ENCODE measurements at places on chromosomes 13 and 19. TPM values are rescaled to one million over a fixed set of nuclear protein-coding genes. Genes with fewer than 3 reads are reported as not detected.

Gene SGCG
- 5.2 TPM for total RNA-seq

Gene SETDB2
- 5.6 TPM for total RNA-seq

Gene KLHL26
- total RNA-seq = 8.3 TPM

Gene MATK
- total RNA-seq = not detected

Gene ZNF223
- 4.7 TPM for total RNA-seq

Gene SBK3
- total RNA-seq = not detected

Gene IRGC
- total RNA-seq = not detected

Gene NLRP11
- total RNA-seq = not detected

Gene ZNF285
- 5.6 TPM for total RNA-seq

Gene BRME1
- total RNA-seq = 0.37 TPM

Gene SLC25A41
- total RNA-seq = not detected

Gene MARCHF2
- 76.9 TPM for total RNA-seq

Gene ONECUT3
- total RNA-seq = not detected

Gene ZNF99
- not detected for total RNA-seq

Gene TMEM221
- not detected for total RNA-seq

Gene NCAN
- total RNA-seq = not detected

Gene ZNF497
- 0.89 TPM for total RNA-seq

Gene NALCN
- total RNA-seq = 27.0 TPM

Gene CEACAM16
- total RNA-seq = not detected

Gene C1QTNF9B
- not detected for total RNA-seq

Gene SPRED3
- 2.1 TPM for total RNA-seq

Gene APC2
- total RNA-seq = 0.46 TPM

Gene STOML3
- total RNA-seq = not detected

Gene B3GNT8
- 0.88 TPM for total RNA-seq

Gene PCP2
- not detected for total RNA-seq

Gene LRG1
- total RNA-seq = not detected

Gene ZNF772
- total RNA-seq = 17.4 TPM

Gene IL4I1
- 2.1 TPM for total RNA-seq

Gene SYDE1
- 44.0 TPM for total RNA-seq

Gene CEACAM8
- total RNA-seq = not detected

Gene ZNF471
- total RNA-seq = 5.3 TPM

Gene ZNF547
- total RNA-seq = 5.4 TPM

Gene ACER1
- total RNA-seq = not detected

Gene ELSPBP1
- total RNA-seq = not detected

Gene KCNN4
- total RNA-seq = 0.30 TPM

Gene SLITRK6
- total RNA-seq = not detected

Gene OR4F17
- not detected for total RNA-seq

Data from smooth muscle cell of the umbilical artery (primary cell).